ENCODE measurements at places on chromosomes 7 and 10. TPM values are rescaled to one million over a fixed set of nuclear protein-coding genes. Genes with fewer than 3 reads are reported as not detected.

The ITGA8 gene
- 1.0 TPM for total RNA-seq

The WASHC2A gene
- total RNA-seq = 14.8 TPM

The HYCC1 gene
- total RNA-seq = 15.1 TPM

The SPDYE2 gene
- 0.08 TPM for total RNA-seq

The GLI3 gene
- 0.42 TPM for total RNA-seq

The OR2A1 gene
- under 0.01 TPM for total RNA-seq

The DMTF1 gene
- 35.3 TPM for total RNA-seq

The BCCIP gene
- 29.9 TPM for total RNA-seq

The GTF2IRD1 gene
- 2.0 TPM for total RNA-seq

The CUEDC2 gene
- total RNA-seq = 14.6 TPM

The HIPK2 gene
- 13.1 TPM for total RNA-seq

The MMRN2 gene
- total RNA-seq = 11.0 TPM

The CFTR gene
- 10.5 TPM for total RNA-seq

The TRIM73 gene
- total RNA-seq = 0.84 TPM

DNA sequence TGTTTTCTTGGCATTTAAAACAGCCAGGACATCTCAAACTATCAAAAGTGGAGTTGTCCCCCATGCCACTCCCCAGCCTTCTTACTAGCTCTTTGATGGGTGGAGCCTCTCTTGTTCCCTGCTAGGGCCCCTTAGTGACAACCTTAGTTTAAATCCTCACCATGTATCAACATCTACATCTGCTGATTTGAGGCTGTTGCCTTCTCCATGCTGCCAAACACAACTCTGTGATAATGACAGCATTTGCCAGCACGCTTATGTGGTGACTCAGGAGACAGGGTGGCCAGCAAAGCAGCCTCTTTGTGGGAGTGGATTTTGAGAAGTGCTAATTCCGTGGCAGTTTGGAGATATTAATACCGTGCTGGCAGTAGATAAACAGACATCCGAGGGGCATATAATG is 145.4 kb downstream of the LRRC4 start:
- peak; percentile 52 for DNase-seq
- H3K4me1 ChIP-seq = no peaks in the 10 kb centered on the region
- H3K36me3 ChIP-seq = peaks cover 14% of the 10 kb centered on the region
- no peak overlapping the region for H3K4me3 ChIP-seq

- H3K27ac ChIP-seq = no peak overlapping the region
- H3K36me3 ChIP-seq = no peaks in the 10 kb centered on the region
- DNase-seq = no peak
- no peak overlapping the region for H3K4me3 ChIP-seq
- H3K4me1 ChIP-seq = no peaks in the 10 kb centered on the region
Observed at GRCh38 chr10:86077871-86078638, 288.5 kb downstream of the GRID1 start.

DNA sequence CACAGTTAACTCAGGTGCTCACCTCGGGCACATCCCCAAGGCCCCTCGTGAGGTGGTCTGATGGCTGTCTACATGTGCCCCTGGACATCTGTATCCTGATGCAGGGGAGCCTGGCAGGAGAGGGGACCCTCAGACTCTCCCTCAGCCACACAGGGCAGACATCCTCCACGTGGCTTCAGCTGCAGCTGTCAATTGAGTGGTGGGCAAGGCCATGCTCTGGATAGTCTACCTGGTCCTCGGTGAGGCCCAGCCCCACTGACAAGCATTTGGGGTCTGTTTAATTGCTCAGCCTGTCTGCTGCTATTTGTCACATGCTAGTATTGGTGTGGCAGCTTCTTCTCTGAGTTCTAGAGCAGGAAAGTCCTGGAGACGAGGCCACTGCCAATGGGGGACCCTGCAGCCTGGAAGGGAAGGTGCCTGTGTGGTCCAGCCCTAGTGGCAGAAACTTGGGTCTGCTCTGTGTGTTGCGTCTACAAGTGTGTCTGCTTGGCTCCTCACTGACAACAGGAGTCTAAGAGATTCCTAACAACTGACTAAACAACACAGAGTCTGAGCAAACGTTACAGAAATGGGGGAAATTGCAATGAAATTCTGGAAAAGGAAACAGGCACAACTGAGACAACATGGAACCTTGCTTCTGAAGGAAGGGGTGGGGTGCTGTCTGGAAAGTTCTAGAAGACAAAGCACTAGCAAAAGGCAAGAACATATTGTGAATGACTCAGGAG is 59.3 kb upstream of the IGFBP3 start:
- DNase-seq = peak; percentile 28
- no peaks in the 10 kb centered on the region for H3K27me3 ChIP-seq
- no peaks in the 10 kb centered on the region for H3K36me3 ChIP-seq
- H3K27ac ChIP-seq = no peak overlapping the region

GRCh38 chr10:13961097-13961496 is 369.6 kb downstream of the FRMD4A start:
- H3K27me3 ChIP-seq = no peaks in the 10 kb centered on the region
- peak overlapping the region; percentile 46 for H3K27ac ChIP-seq
- DNase-seq = no peak
- H3K36me3 ChIP-seq = no peaks in the 10 kb centered on the region
- H3K4me1 ChIP-seq = no peaks in the 10 kb centered on the region
- no peak overlapping the region for H3K4me3 ChIP-seq

- no peaks in the 10 kb centered on the region for H3K27me3 ChIP-seq
- H3K4me3 ChIP-seq = no peak overlapping the region
- H3K36me3 ChIP-seq = no peaks in the 10 kb centered on the region
- no peaks in the 10 kb centered on the region for H3K4me1 ChIP-seq
- no peak overlapping the region for H3K27ac ChIP-seq
Observed at GRCh38 chr10:78819361-78820006, 249.3 kb upstream of the ZMIZ1 start.

GRCh38 chr10:77602231-77602912 is 35.2 kb downstream of the KCNMA1 start:
- no peak overlapping the region for H3K4me3 ChIP-seq
- H3K27me3 ChIP-seq = no peaks in the 10 kb centered on the region
- DNase-seq = no peak

DNA sequence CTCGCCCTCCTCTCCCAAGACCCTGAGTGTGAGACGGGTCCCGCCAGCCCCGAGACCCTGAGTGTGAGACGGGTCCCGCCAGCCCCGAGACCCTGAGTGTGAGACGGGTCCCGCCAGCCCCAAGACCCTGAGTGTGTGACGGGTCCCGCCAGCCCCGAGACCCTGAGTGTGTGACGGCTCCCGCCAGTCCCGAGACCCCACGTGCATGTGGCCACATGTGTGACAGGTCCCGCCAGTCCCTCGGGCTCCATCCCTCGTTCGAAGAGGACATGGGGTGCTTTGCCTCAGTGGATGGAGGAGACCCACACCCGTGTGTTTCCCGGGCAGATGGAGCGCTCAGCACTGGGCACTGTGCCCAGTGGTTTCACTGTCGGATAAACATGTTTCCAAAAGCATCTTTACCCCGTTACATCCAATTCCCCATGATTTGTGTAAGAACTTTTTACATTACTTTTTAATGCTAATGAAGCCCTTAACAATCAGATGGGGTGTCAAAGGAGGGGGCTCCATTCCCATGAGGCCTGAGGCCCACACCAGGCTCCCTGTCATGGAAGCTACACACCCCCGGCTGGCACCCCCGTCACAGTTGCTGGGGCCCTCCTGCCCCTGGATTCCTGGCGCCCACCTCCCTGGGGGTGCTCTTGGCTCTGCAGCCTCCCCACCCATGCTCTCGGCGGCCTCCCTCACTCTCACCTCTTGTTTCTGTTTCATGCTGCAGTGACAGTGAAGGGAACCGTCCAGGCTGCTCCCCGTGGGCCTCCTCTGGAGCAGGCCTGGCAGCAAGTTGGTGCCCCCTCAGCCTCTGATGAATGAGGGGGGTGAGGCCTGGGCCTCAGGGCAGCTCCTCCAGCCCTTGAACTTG is 48.5 kb upstream of the CFAP46 start:
- no peak for DNase-seq
- H3K27me3 ChIP-seq = no peaks in the 10 kb centered on the region
- no peak overlapping the region for H3K4me3 ChIP-seq
- no peak overlapping the region for H3K27ac ChIP-seq

- no peak overlapping the region for H3K27ac ChIP-seq
- H3K27me3 ChIP-seq = no peaks in the 10 kb centered on the region
- no peaks in the 10 kb centered on the region for H3K36me3 ChIP-seq
- DNase-seq = no peak
- no peak overlapping the region for H3K4me3 ChIP-seq
Observed at GRCh38 chr7:43479543-43479942, 103.4 kb upstream of the STK17A start.

- no peaks in the 10 kb centered on the region for H3K27me3 ChIP-seq
- no peaks in the 10 kb centered on the region for H3K4me1 ChIP-seq
- H3K4me3 ChIP-seq = no peak overlapping the region
- H3K27ac ChIP-seq = no peak overlapping the region
- DNase-seq = no peak
- H3K36me3 ChIP-seq = no peaks in the 10 kb centered on the region
Observed at GRCh38 chr7:57205000-57205399, 72.8 kb upstream of the ZNF479 start.

DNA sequence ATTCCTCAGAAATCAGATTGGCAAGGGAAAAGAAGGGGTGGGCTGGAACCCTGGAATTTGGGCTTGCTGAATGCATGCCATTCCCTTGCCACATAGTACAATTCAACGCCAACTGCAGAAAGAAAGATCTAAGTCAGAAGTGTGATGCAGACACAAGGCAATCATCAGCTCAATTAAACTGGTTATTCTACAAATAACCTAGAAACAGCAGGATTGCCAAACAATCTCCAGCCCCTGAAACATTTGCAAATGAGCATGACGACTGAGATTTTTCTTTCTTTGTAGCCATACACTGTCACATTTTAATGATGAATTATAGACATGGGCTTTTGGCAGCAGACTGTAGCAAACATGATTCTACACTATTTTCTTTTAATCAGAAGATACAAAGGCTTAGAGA is 16.5 kb upstream of the CREB5 start:
- H3K36me3 ChIP-seq = no peaks in the 10 kb centered on the region
- H3K27ac ChIP-seq = no peak overlapping the region
- no peaks in the 10 kb centered on the region for H3K27me3 ChIP-seq
- H3K4me1 ChIP-seq = no peaks in the 10 kb centered on the region
- no peak overlapping the region for H3K4me3 ChIP-seq

- H3K4me3 ChIP-seq = no peak overlapping the region
- H3K36me3 ChIP-seq = no peaks in the 10 kb centered on the region
- no peak for DNase-seq
Observed at GRCh38 chr7:29609162-29610037, 45.8 kb downstream of the PRR15 start.

- peaks cover 6% of the 10 kb centered on the region for H3K4me1 ChIP-seq
- no peak overlapping the region for H3K4me3 ChIP-seq
- H3K27me3 ChIP-seq = no peaks in the 10 kb centered on the region
- no peaks in the 10 kb centered on the region for H3K36me3 ChIP-seq
- no peak overlapping the region for H3K27ac ChIP-seq
Observed at GRCh38 chr7:96527133-96527827, 182.4 kb downstream of the SEM1 start.

GRCh38 chr7:107816011-107816566 is 13.1 kb upstream of the SLC26A3 start:
- no peaks in the 10 kb centered on the region for H3K27me3 ChIP-seq
- H3K4me1 ChIP-seq = no peaks in the 10 kb centered on the region
- no peak overlapping the region for H3K4me3 ChIP-seq
- H3K27ac ChIP-seq = no peak overlapping the region
- H3K36me3 ChIP-seq = no peaks in the 10 kb centered on the region

DNA sequence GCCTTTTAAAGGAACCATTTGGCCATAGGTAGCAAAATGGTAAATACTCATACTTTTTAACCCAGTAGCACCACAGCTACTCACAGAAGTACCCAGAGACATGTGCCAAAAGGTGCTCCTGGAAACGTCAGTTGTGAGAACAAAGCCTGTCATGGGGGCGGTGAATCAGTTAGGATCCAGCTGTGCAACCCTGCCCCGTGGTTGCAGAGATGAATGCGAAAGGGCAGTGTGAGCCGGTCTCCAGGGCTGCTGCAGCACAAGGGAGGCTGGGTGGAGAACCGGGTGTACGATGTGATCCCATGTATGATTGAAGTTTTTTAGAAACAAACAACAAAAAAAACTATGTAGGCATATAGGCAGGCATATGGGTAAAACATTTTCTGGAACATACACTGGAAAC is 1.3 kb upstream of the LRRC18 start:
- no peaks in the 10 kb centered on the region for H3K27me3 ChIP-seq
- H3K4me1 ChIP-seq = no peaks in the 10 kb centered on the region
- H3K27ac ChIP-seq = no peak overlapping the region
- no peak for DNase-seq

- no peak for DNase-seq
- H3K4me1 ChIP-seq = peaks cover 30% of the 10 kb centered on the region
- H3K4me3 ChIP-seq = peak overlapping the region; percentile 20
Observed at GRCh38 chr7:47453093-47454061, 128.5 kb downstream of the TNS3 start.

DNA sequence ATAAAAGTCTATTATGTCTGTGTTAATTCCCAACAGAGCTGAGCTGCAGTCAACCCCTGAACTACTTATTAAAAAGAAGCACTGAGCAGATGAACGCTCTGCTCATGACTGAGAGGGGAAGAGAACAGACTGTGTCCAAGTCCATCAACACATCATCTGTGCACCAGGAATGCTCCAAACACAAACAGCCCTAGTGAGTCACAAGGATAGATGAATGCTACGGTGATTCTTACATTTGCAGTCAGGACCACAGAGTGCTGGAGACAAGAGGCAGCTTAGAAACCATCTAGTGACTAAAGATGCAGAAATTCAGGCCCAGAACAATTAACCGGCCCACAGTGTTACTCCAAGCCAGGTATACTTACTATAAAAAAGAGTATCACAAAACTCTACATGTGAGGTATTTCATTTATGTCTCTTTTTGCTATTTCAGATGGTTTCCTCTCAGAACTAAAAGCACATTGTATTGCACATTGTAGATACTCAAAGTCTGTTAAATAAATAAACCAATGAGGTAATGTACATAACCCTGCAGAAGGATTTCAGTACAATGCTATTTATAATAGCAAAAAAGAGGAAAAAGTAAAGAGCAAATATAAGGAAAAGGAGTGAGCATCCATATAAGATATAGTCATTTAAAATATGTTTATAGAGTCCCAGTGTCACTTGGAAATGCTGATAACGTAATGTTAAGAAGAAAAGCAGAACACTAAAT is 159.2 kb downstream of the KCNMA1 start:
- H3K36me3 ChIP-seq = no peaks in the 10 kb centered on the region
- H3K4me3 ChIP-seq = no peak overlapping the region
- H3K27me3 ChIP-seq = no peaks in the 10 kb centered on the region
- no peak overlapping the region for H3K27ac ChIP-seq
- no peak for DNase-seq
